ENCODE measurements at places on chromosomes 5 and 9.

DNA sequence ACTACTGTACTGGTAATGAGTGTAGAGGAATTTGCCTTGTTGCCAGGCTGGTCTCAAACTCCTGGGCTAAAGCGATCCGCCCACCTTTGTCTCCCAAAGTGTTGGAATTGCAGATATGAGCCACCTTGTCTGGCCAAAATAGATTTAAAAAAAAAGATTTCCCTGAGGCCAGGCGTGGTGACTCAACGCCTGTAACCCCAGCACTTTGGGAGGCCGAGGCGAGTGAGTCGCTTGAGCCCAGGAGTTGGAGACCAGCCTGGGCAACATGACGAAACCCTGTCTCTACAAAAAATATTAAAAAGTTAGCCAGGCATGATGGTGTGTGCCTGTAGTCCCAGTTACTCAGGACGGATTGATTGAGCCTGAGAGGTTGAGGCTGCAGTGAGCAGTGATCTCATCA lies 62.5 kb downstream of the IPO11 start:
- DNase-seq, result no peak

DNA sequence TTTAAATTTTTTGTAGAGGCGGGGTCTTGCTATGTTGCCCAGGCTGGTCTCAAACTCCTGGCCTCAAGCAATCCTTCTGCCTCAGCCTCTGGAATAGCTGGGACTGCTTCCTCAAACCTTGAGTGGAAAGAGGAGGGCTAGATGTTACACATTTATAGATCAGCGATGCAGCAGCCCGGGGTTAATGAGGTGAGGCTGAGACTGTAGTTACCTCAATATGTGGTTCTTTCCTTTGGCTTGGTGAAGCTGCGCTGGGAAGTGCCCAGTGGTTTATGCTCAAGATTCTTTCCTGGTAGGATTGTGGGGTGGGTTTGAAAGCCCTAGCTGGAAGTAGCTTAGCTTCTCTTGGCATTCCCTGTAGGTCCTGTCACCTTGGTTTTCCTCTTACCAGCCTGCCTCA lies 22.5 kb downstream of the ZNF618 start:
- no peak for DNase-seq

GRCh38 chr9:69207503-69207902 lies 33.4 kb downstream of the TJP2 start:
- no peak for DNase-seq

GRCh38 chr9:94135222-94135621 lies 51.0 kb downstream of the PTPDC1 start:
- DNase-seq, result no peak

DNA sequence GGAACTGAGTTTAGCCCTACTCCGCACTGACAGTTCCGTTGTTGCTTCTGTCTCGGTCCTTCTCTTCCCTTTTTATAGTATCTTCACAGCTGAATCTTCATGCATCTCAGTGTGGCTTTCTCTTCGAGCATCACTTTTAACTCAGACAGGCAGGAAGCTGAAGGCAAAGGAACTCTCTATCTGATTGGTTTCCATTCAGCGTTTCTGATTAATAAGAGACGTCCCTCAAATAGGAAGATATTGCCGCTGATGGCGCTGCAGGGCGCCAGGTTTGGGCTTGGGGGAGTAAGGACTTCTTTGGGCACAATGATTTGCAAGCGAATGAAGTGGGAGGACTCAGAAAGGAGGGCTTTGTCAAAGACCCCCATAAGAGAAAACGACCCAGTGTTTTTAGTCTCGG lies at the start of gene CDH9:
CDH9 (minus strand) TSS at position 111 of the 400 bp plus-strand sequence. CDS start 50,253 bp downstream, outside the sequence.
- DNase-seq, result no peak

DNA sequence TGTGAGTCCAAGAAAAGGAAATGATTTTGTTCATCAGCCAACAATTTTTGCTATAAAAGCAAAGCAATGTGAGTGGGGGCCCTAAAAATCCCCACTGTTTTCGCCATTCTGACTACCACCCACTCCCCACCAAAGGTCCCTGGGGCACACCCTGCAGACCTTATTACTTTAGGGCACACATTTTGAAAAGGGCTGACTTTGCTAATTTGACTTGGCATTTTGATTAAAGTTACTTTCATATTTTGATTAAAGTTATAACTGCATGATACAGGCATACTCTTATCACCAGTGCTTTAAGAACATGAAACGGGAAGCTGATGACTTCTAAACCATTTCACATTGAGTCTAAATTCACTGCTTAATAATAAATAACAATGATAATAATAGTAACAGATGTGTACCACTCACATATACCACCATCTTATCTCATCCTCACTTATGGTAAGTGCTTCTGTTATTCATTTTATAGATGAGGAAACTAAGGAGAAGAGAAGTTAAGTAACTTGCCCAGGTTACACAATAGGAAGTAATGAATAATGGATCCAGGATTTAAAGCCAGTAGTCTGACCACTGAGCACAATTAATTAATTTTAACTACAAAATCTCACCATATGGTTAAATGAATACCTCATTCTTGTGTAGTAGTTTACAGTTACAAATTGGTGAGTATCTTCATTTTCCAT lies 25.4 kb upstream of the NR3C1 start:
- DNase-seq, result no peak

DNA sequence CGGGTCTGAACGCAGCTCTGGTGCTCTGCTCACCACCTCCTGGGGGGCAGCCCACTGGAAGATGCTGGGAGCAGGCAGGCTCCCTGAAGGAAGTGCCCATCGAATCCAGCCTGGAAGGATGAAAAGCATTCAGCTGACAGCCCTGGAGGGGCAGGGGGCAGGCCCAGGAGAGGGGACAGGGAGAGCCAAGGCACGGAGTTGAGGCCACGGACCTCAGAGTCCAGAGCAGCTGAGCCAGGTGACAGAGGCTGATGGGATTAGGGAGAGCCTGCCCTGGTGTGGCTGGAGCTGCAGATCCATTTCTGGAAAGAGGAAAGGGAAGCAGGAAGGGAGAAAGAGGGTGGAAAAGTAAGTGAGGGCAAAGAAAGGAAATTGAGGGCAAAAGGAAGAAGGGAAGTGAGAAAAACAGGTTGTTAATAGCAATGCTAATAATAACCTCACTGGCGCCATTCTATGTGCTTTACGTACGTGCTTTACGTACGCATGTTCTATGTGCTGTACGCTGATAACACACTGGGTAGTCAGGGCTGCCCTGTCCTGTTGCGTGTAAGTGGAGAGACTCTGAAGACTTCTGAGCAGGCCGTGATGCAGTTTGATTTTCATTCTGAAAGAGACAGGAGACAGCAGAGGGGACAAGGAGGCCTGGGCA lies 52.6 kb downstream of the LMX1B start:
- DNase-seq, result no peak

GRCh38 chr5:137901011-137901817 lies 12.0 kb downstream of the PKD2L2 start:
- DNase-seq, result no peak

DNA sequence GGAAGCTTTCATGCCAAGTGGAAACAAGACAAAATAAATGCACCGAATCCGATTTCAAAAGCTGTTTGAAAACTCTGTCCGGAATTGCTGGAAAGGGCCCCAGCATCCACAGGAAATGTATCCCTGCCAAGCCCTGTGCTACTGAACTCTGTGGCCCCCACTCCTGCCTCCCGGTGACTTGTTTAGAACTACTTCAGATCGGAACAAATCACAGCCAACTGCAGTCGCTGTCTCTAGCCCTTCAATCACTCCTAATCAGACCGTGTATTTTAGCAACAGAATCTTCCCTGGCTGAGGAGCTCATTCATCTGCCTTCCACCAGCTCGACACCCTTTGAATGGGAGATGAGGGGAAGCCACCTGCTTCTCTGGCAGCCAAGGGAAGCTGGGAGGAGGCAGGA lies 94.1 kb downstream of the KCNIP1 start:
- DNase-seq, result no peak

GRCh38 chr5:154211641-154212390 lies 21.3 kb downstream of the GALNT10 start:
- DNase-seq, result no peak
